ENCODE measurements at places on chromosomes 7 and 10.

DNA sequence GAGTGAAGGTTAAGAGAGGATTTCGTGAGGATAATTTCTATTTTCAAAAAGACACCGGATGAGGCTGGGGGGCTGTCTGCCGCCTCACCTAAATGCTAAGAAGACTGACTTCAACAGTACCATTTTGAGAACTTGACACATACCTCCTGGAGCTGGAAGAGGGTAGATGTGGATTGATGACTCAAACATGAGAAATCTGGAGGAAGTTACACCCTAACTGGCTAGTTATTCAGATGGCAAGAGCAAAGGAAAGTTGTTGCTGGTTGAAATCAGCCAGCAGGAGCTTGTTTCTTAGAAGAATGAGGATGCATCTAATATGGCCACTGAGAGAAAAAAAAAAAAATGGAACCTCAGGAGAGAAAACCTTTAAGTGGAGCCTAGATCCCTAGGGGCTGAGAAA is 76.2 kb upstream of the KIAA1217 start:
- DNase-seq = no peak

DNA sequence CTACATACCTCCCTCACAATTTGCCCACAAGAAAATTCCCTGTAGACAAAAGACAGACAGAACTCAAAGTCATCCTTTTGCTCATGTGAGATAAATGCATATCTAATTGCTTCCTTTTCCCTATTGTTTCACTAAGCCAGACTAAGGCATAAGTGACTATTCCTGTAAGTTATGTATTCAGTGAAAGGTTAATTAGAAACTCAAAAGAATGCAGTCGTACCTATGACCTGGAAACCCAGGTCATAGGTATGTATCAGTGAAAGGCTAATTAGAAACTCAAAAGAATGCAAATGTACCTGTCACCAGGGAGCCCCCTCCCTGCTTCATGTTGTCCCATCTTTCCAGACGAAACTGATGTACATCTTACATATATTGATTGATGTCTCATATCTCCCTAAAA is 10.3 kb upstream of the GARS1 start:
- DNase-seq = no peak

GRCh38 chr7:112080441-112080840 is 125.8 kb downstream of the DOCK4 start:
- DNase-seq = no peak

- DNase-seq = no peak
These were observed at the start of gene HSPA12A for GRCh38 chr10:116742367-116743265. Gene HSPA12A (minus strand): TSS chr10:116742566. CDS start chr10:116742469, 97 bp downstream.

DNA sequence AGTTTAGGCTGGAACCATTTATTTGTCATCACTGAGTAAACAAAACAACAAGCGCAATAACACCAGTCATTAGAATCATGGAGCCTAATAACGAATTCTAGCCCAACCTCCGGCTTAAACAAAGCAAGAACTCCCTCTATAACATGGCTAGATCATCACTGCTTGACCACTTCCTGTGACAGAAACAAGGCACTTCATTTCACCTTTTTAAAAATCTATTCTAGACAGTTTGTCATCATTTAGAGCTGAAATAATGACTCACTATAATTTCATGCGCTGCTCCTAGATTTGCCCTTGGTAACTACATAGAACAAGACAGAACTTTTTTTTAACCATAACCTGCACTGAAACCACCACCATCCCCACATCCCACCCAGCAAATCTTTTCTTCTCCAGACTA is 81.3 kb downstream of the OSBPL3 start:
- DNase-seq = no peak

DNA sequence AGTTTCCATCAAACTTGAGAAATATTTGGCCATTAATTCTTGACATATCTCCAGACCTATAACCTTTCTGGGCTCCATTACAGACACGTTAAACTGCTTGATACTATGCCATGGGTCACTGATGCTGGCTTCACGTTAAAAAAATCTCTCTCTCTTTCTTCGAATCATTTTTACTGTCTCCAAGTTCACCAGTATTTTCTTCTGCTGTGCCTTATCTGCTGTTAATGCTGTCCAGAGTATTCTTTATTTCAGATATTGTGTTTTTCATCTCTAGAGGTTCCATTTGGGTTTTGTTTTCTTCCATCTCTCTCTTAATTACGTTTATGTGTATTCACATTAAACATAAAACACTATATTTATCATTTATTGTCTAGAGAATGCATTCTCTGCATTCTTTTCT is 12.8 kb upstream of the PRPF18 start:
- no peak for DNase-seq
